CD4-positive, CD25-positive, alpha-beta regulatory T cell (primary cell): ENCODE measurements at places on chromosomes 16 and 17. TPM values are rescaled to one million over a fixed set of nuclear protein-coding genes. Genes with fewer than 3 reads are reported as not detected.

The CNTNAP4 gene
- not detected for polyA plus RNA-seq

The FBXW10B gene
- 0.14 TPM for polyA plus RNA-seq

The BRIP1 gene
- 1.3 TPM for polyA plus RNA-seq

The IRX5 gene
- polyA plus RNA-seq: not detected

The TMEM235 gene
- not detected for polyA plus RNA-seq

The ASGR1 gene
- not detected for polyA plus RNA-seq

The BAIAP2 gene
- polyA plus RNA-seq: 1.6 TPM

The MGAT5B gene
- polyA plus RNA-seq: not detected

The DNASE1L2 gene
- not detected for polyA plus RNA-seq

The SNX20 gene
- 137 TPM for polyA plus RNA-seq

The NOTUM gene
- polyA plus RNA-seq: 0.09 TPM
